ENCODE measurements at places on chromosomes 2 and 18.

DNA sequence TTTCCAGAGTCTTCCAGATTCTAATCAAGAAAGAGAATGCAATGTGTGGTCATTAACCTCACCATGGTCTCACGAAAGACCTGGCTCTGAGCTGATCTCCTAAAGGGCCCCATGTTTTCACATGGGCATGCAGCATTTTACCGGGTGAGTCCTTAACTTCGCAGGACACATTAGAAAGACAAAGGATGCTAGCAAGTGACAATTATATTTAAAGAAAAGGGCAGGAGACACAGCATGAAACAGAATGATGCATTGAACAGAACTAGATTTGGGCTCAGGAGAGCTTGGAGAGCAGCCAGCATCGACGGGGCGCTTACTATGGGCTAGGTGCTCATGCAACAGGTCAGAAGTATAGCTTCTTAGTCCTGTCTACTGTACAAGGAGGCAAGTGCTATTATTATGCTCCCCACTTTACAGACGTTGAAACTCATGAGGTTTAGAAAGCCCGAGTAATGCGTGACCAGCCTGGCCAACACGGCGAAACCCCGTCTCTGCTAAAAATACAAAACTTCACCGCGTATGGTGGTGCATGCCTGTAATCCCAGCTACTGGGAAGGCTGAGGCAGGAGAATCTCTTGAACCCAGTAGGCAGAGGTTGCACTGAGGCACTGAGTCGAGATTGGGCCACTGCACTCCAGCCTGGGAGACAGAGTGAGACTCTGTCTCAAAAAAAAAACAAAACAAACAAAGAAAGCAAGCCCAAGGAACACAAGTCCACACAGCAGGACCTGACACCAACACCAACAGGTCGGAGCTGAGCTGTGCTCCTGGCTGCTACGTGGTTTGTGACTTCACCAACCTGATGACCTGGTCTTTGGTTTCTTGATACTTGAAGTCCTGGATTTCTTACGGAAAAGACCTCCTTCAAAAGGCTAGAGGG lies 16.1 kb downstream of the MBP start:
- DNase-seq, result no peak

DNA sequence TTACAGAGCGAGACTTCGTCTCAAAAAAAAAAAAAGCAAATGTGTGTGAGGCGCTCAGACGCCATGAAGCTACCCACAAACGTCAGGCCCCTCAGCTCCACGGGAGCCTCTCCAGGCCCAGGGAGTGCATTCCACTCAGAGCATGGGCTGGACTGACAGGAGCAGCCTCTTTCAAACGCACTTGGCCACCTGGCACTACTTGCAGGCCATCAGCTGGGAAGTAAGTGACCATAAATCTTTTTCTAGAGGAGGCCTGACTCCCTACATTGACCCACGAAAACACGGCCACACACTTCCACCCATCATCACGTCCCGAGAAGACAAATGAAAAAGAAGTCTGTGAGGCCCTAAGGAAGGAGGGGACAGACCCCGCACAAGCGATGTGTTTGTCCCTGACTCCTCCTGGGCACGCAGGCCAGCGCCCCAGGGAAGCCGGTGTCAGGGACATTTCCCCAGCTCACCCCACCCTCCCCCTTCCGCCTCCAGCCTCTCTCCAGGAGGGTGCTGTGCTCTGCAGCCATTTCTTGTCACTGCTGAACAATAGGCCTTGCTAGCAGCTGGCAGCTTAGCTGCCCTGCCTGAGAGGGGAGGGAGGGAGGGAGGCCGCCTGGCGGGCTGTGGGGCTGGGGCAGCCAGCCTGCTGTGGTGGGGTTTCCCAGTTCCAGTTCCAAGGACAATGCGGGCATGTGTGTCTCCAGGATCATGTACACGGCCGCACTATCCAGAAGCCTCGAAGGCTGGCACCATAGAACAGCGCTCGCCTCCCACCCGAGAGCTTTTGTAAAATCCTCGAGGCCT lies 26.6 kb downstream of the SERTAD2 start:
- no peak for DNase-seq

- DNase-seq, result no peak
These were observed 23.5 kb upstream of the ELAC1 start for GRCh38 chr18:50944245-50944932.

DNA sequence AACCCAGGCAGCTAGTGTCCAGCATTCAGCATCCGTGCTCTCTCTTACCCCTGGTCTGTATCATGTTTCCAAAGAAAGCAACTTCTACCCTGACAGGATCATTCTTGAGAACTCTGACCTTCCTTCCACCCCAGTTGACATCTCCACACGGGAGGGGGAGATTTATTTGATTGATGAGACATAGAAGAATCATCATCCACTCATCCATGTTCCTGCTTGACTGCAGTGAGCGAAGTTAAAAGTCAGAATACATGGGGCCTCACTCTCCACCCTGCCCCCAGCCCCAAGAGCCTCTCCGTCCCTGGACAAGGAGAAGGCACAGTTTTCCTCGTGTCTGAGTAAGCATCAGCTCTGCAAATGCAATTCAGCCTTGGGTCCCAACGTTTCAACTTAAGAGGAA lies 356.0 kb upstream of the TNP1 start:
- DNase-seq, result no peak

- DNase-seq, result no peak
These were observed 7.5 kb upstream of the GBX2 start for GRCh38 chr2:236175548-236176150.

DNA sequence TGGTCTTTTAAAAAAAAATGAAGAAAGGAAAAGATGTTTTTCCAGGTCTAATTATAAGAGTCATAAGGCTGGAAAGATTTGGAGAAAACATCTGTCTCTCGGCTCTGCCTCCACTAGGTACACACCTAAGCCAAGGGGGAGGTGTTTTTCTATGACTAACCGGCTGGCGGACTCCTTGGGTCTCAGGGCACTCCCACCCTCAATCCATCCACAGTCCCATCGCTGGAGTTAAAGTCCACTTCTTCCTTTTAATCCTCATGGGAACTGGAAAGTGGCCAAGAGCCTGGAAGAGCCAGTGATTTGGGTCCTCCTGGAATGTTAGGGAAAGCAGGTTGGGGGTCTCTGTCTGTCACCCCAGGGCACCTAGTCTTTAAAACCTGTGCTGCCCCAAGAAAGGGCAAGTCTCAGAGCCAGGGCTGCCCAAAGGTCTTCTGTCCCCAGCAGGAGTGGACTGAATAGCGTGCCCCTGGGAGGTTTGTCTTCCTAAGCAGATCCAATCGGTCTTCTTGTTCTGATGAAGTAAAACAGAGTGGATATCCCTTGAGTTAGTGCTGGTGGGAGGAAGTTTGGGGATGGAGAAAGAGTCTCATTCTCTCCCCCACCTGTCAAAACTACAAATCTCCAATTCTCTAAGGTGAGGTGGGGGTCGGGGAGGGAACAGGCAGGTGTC lies 66.4 kb downstream of the MCFD2 start:
- DNase-seq, result no peak

GRCh38 chr2:59383473-59383872 lies 1142.3 kb upstream of the FANCL start:
- no peak for DNase-seq

GRCh38 chr2:68828887-68829708 lies 42.1 kb downstream of the BMP10 start:
- peak; percentile 72 for DNase-seq

- no peak for DNase-seq
These were observed 101.9 kb upstream of the RAB12 start for GRCh38 chr18:8507361-8507760.

GRCh38 chr2:113198048-113198789 lies 24.4 kb downstream of the PSD4 start:
- no peak for DNase-seq

DNA sequence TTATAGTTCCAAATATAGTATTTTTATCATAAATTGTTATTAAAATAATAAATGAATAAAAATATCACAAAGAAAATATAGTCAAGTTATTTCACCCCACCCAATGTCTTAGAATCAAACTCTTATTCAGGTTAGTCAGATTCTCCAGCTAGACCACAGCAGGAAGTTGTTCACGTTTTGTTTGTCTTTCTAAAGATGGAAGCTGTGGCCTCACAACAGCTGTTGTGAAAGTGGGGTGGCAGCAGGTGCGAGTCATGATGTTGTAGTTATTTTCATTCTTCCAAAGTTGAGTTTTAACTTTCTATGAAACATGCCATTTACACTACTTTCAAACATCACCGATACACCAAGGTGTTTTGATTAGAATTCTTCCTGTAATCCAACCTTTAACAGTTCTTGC lies 272.9 kb downstream of the SLC8A1 start:
- DNase-seq, result no peak

GRCh38 chr2:69811018-69811417 lies 18.4 kb upstream of the GMCL1 start:
- no peak for DNase-seq

DNA sequence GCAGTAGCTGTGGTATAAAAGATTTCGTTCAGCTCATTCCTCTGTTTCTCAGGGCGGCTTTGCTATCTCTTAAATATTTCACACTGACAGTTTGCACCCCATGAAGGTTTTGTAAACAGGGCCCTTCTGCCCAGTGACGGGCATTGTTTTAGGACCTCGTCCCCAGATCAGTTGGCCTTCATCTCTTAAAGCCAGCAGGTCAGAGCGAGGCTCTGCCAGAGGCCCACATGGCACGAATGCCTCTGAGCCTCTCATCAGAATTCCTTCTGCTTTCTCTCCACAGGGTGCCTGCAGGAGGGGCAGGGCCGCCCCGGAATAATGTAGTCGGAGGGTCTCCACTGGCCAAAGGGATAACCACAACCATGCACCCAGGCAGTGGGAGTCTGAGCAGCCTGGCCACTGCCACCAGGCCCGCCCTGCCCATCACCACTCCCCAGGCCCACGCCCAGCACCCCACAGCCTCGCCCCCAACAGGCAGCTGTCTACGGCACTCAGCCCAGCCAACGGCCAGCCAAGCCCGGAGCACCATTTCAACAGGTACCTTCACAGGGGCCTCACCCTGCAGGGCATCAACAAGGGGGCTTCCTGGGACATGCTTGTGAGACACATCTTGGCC lies 177.0 kb downstream of the SEPTIN10 start:
- DNase-seq, result no peak

DNA sequence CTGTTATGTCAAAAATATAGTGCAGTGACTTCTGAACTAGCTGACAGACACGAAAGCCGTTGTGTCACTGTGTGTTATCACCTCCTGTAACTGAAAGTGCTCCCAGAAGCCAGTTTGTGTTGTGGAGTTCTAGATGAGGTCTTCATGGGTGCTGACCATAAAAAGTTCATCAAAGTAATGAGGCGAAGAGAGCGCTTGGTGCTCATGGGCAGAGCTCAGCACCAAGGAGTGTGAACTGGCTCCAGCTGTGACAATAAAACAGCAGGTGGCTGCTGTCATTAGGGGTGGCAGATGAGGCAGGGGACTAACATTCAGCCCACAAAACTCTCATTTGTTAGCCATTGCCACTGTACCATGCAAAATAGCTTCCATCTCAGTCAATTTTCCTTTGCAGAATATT lies 151.1 kb downstream of the ZNF407 start:
- no peak for DNase-seq

DNA sequence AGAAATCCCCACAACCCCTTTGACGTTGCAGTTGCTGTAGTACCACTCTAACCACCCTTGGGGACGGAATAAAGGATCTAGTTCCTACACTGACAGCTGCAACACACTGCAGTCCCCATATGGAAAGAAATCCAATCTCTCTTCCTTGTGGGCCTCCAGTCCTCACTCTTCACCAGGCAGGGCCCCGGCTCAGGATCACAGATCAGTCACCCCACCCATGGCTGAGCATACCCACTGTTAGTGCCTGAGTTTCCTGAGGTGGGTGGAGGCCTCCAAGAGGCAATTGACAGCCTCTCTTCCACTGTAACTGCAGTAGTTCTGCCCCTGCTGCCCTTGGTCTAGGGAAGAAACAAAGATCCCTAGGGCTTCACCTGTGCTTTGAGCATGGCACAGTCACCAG lies 670.0 kb upstream of the CDH2 start:
- DNase-seq, result no peak

DNA sequence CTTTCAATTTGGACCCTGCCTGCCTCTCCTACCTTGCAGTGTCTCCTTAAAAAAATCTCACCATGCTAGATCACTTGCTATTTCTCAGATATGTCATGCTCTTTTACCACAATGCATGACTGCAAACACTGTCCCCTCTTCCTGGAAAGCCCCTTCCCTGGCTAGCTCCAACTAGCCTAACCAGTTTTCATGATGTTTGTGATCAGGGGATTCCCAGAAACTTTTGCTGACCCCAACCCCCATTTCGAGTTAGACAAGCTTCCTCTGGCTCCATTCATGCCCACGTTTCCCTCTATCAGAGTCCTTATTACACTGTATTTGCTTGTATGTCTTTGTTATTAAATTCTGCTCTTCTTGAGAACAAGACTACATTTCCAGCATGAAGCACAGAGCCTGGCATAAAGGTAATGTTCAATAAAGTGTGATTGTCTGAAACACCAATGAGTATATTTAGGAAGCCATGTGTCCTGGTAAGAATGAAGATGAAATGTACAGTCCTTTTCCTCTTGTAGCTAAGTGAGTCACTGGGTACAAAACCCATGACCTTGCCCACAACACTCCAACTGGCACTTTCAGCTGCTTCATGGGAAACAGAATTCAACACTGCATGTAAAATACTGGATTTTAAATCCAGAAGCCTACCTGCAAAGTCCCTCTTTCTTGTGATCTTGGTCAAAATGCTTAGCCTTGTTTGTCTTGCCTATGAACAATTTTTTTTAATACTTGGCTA lies 62.0 kb upstream of the ATL2 start:
- DNase-seq, result no peak

All from CD4-positive, alpha-beta T cell treated with Interleukin-15 for 4 hours (primary cell).